Right ventricle myocardium inferior (tissue), 1 donor: ENCODE measurements at places on chromosomes 6 and 20. TPM values are rescaled to one million over a fixed set of nuclear protein-coding genes. Genes with fewer than 3 reads are reported as not detected.

GRCh38 chr6:159726255-159726917 is 920 bp upstream of the WTAP start:
- DNase-seq: no peak

BCAS4 gene
- 1.8 TPM for total RNA-seq

- DNase-seq: no peak
Measured at GRCh38 chr6:4153514-4153985, 18.2 kb upstream of the ECI2 start.

- no peak for DNase-seq
Measured at GRCh38 chr20:53579581-53580375, 13.9 kb downstream of the ZNF217 start.

GRCh38 chr6:44525761-44526351 is 138.3 kb downstream of the CDC5L start:
- no peak for DNase-seq

- DNase-seq: no peak
Measured at GRCh38 chr6:152100183-152100618, 292.7 kb downstream of the ESR1 start.

DNA sequence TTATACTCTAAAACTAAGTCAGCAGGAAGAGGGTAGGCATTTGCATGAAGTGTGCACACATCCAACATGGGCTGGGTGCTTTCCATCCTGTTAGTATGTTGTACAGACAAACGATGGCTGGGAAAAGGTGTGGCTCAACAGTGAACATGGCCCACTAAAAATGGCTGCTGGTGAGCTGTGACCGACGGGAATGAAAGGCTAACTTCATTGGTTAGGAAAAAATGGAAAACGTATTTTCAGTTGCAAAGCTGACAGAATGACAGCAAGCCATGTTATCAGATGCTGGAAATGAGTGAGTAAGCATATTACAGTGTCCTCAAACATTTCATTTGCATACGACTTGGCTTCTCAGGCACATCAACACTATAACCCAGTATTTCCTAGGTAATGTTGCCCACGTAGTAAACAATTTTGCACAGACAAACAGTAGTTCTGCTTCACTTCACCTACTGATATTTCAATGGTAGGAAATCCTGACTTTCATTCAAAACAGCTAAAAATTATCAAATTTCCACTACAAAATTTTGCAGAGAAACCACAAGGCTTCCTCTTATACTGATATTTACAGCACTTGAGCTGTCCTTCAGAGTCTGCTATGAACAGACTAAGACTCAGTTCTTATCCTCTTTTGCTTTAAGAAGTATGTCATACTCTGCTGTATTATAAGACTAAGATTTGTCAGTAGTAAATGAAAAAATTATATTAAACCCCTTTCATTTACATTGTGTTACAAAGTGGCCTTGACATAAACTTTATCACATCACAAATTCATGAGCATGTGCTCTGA is 98.9 kb downstream of the IRF4 start:
- DNase-seq: no peak

DNA sequence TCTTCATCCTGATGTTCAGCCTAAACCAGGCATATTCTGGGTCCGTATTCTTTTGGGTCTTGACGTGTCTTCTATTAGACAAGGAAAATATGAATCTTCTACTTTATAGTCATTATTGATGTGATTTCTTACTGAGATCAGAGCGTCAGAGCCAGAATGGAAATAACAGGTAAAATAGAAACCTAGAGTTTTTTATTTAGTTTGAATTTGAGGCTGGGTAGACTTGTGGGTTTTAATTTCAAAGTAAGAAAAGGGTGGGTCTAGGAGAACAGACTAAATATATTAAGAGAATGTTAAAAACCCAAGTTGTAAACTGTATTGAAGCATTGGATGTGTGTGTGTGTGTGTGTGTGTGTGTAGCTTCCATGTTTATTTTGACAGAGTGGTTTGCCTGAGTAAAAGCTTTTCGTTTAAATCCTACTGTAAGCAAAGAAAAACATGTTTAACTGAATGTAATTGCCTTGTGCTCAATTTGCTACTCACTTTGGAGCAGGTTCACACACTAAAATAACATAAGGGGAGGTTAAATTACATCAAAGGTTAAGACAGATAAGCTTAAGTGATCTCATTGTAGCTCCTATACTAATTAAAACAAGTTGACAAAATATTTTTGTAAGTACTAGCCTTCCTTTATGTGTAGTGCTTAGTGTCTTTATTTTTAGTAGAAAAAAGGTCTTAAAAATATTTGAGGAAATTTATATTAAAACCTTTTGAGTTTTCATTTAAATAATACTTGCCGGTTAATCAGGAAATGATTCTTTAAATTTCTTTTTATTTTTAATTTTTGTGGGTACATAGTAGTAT is 17.4 kb downstream of the HECA start:
- DNase-seq: no peak

TCFL5 gene
- 6.0 TPM for total RNA-seq

ID4 gene
- total RNA-seq: 1.6 TPM
